ENCODE measurements at places on chromosomes 3 and 15.

GRCh38 chr3:54628888-54629441 is 298.9 kb downstream of the LRTM1 start:
- DNase-seq = no peak

- no peak for DNase-seq
Measured at GRCh38 chr3:66467996-66468735, 32.7 kb downstream of the LRIG1 start.

DNA sequence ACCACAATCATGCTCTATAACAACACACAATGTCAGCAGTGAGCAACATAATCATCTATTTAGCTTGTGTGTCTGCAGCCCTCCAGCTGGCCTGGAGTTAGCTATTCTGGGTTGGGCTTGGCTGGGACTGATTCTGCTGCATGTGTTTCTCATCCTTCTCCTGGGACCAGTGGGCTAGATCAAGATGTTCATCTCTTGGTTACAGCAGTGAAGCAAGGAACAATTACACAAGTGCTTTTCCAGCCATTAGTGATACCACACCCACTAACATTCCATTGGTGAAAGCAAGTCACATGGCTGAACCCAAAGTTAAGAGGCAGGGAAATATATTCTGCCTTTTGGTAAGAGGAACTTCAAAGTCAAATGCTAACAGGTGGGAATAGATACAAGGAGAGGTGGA is 14.6 kb downstream of the NUDT16 start:
- DNase-seq = no peak

- no peak for DNase-seq
Measured at GRCh38 chr3:151675858-151676615, 57.7 kb upstream of the AADACL2 start.

GRCh38 chr15:61943992-61944391 is 116.3 kb downstream of the VPS13C start:
- no peak for DNase-seq

GRCh38 chr3:184380185-184380626 is 352 bp downstream of the CHRD start:
- DNase-seq = no peak

GRCh38 chr3:168071591-168072322 is 24.0 kb downstream of the GOLIM4 start:
- peak; percentile 77 for DNase-seq

DNA sequence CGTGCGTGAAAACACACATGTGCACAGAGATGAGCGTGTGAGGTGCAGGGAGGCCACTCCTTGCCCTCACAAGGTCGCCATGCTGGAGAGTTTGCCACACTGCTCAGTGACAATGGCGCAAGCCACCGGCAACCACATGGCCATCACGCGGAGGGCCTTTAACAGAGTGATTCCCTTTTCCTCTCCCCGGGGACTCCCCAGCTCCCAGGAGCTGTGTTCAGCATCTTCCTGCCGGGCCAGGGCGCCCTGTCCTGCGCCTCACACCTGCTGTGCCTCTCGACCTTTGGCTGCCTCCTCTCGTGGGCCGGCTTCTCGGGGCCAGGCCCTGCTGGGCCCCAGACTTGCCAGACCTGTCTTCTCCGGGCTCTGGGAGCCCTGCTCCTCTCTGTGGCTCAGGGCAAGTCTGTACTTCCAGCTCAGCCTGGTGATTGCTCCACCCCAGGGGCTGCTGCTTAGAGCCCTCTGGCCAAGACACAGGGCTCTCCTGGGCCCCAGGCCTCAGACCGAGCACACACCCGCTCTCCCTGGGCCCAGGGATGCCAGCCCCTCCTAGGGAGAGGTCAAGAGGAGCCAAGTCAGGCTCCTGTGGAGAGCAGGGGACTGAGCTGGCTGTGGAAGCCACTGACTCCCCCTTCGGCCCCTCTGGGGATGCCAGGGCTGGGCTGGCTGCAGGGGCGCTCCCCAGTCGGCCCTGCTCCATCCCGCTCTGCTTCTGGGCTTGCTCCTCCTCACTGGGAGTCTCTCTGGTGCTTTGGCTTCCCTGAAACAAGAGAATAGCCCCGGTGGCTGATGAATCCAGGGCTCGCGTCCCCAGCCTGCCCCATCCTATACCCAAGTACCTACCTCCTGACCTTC is 5.6 kb downstream of the CCDC9B start:
- no peak for DNase-seq

GRCh38 chr3:89072642-89073041 is 34.8 kb upstream of the EPHA3 start:
- no peak for DNase-seq

- DNase-seq = no peak
Measured at GRCh38 chr3:27335571-27335970, 33.6 kb downstream of the NEK10 start.

GRCh38 chr3:188904670-188905069 is 267.1 kb upstream of the TPRG1 start:
- DNase-seq = peak; percentile 41

DNA sequence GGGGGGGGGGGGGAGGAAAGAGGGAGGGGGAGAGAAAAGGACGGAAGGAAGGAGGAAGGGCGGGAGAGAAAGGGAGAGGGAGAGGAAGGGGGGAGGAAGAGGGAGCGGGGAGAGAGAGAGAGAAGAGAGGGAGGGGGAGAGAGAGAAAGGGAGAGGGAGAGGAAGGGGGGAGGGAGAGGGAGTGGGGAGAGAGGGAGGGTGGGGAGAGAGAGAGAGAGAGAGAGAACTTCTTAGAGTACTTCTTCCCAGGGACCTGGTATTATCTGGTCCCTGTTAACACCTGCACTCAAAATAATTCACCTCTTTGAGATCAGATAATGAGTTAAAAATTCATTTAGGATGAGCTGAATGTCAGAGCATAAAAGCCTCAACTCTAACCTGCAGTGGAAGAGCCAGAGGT is 1.1 kb downstream of the SEC13 start:
- DNase-seq = no peak

DNA sequence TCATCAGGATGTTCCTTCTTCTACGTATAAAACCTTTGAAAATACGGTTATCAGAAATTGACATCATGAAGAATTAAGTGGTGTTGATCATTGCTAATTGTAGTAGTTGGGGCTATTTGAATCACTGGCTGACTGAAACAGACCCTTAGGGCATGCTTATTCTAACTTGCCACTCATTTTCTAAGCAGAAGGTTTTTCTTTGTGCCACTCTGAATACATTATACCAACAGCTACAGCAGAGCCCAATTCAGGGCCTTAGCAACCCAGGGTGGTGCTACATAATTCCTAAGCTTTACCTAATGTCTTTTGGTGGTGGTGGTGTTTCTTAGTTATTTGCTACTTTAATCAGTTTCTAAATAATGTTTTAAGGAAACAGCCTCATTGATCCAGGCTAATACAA is 524.2 kb downstream of the NLGN1 start:
- DNase-seq = no peak

DNA sequence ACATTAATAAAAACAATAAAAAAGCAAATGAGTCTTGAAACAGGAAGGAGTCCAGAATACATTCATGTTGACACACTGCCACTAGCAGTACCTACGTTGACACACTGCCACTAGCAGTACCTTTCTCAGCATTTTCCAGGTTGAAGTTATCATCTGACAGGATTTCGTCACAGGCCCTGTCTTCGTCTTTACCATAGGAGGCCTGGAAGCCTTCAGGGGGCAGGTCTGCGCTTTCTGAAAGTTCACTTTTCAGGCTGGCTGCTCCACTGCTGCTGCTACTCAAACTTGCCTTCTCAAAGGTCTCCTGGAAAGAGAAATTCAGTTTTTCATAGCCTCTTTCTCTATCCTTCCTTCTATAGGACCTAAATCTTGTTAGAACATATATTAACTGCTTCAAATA is 194.7 kb downstream of the NEK10 start:
- DNase-seq = no peak

GRCh38 chr3:10419637-10420232 is 85.7 kb downstream of the ATP2B2 start:
- DNase-seq = no peak

GRCh38 chr3:131731709-131732108 is 228.9 kb upstream of the MRPL3 start:
- no peak for DNase-seq

GRCh38 chr15:37219211-37219701 is 118.9 kb upstream of the MEIS2 start:
- no peak for DNase-seq

DNA sequence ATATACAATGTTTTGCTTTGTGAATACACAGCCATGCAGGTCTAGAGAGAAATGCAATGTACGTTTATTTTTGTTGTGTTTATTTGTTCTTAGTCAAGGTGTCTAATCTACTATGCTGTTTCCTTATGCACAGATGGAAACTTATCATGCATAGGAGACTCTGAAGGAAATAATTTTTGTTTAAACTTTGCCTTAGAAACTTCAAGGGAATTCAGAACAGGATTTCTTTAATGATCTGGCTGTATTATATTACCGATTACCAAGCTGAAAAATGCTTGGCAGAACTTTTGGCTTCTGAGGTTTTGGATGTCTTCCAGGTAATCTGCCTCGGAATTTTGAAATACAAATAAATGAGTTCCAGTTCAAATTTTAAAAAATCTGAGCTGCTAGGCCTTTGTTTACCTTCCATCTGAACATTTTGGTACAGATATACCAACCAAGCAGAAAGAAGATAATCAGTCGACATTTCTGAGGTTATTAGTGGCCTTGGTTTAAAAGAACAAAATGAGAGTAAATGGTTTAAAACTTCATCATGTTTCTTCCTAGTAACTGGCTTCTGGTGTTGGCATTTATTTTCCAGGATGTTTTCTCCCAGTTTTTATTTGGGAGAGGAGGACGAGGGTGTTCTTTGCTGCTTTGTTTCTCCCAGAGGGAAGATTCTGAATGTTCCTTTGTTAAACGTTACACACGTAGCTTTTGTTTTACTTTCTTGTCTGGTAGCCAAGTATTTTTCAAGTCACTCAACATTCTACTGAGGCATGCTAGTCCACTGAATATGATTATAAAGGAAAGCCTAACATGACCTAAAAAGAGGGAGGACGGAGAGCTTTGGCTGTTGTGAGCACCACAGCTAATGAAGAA is 421.8 kb upstream of the TBL1XR1 start:
- DNase-seq = no peak

DNA sequence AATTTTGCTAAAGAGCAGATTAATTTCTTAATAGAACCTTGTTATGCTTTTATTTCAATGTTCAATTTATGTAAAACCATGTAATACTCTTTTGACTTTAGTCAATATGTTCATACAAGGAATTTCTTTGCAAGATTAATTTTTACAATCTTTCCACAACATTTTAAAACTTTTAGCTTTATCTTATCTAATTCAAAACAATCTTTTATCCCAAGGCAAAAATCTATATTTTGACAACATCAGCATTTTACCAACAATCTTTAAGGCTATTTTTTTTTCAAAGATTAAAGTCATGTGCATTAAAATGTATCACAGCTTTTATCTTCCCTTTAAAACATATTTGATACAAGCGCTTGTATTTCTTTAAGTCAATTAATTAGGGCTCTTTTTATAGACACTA is 914.7 kb downstream of the PLOD2 start:
- DNase-seq = no peak

DNA sequence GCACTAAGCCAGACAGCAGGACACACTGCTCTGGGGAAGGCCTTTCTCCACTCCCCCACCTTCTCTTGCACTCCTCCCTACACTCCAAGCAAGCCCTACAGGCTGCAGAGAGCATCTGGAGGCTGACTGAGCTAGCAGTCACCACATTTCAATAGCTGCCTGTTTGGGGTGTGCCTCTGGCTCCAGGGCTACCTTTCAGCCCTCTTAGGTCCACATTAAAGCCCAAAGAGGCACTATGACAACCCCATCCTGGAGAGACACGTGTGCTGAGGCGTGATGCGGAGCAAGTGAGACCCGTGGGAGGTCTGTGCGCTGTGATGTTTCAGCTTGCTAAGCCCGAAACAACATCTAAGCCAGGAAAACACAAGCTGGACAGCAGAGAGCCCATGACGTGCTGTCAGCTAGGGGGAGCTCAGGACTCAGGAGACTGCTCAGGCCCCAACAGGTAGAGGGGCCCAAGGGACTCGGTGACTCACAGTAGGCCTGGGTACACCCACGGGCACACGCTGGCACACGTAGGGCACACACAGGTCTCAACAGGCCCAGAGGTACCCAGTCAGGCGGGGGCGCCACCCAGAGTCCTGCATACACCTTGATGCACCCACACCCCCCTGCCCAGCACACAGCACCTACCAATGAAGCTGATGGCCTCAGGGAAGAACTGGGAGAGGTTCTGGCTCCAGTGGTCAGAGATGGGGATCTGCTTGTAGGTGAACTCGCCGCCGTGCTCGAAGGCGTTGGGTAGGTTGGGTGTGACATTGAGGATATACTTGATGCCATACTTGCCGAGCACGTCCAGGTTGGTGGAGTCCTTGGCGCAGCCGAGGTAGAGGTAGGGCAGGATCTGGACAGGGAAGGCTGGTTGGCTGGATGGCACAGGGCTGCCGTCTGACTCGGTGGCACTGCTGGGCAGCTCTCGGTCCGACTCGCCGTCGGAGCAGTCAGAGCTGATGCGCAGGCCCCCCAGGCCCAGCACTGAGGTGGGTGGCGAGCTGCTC is 2.8 kb downstream of the DUSP7 start:
- peak; percentile 31 for DNase-seq

DNA sequence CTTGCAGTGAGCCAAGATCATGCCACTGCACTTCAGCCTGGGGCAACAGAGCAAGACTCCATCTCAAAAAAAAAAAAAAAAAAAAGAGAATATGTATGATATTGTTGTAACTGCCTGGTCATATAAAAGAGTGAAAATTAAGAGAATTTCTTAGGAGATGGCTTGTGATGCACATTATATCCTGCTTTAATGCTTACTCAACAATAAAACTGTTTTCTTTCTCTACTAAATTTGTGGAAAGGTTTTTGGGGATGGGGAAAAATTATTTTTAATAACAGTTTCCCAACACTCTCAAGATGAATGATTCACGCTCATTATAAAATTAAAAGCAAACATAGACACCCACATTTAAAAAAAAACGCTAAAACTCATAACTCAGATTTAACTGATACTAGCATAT is 1163.0 kb downstream of the SI start:
- DNase-seq = no peak

DNA sequence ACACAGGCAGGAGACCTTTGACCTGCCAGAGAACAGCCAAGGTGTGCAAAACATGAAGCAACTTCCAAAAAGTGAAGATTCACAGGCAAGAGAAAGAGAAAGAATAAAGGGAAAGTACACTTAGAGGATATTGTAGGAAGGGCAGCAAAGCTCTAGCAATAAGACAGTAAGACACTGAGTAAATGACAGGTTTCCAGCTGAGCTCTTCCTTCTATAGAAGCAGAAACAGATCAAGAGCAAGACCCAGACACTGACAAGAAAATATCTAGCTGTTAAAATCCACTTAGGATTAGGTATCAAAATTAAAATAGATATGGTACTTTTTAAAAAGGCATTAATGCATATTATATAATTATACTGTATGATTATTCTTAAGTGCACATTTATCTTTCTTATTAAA is 333.4 kb downstream of the RAP2B start:
- DNase-seq = no peak

DNA sequence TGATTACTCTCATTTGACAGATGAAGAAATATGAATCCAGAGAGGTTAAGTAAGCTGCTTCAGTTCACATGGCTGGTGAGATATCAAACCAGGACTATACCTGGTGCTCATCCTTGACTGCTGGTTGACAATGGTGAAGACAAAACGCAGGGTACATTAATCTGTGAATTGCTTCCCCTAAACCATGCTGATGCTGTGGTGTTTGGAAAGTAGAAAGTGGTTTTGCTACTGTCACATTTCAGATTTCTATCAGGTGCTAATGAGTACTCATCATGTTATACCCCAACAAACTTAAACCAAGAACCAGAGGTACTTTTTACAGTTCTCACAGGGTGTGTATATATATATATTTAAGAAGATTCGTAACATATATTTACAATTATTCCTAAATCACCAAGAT is 85.0 kb upstream of the PRTG start:
- no peak for DNase-seq
